ENCODE measurements at places on chromosomes 3 and 15.

- no peak for DNase-seq
Observed at GRCh38 chr3:12289524-12289923, 654 bp downstream of the PPARG start.

DNA sequence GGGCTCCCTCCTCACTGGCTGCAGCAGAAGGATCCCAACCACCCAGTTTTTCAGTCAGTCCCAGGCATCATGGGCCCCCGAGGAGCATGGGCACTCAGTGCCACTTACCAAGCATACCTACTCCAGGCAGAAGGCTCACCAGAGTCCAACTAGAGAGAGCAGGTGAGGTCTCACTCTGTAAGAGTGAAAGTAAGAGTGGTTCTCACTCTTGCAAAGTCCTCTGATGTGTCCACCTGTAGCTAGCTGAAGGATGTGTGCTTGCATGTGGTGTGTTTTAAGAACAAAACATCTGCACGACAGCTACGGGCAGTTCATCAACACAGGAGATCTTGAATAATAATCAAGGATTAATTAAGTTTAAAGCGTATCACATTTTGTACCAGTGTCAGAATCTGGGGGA, 49.7 kb downstream of the CCK start:
- no peak for DNase-seq

DNA sequence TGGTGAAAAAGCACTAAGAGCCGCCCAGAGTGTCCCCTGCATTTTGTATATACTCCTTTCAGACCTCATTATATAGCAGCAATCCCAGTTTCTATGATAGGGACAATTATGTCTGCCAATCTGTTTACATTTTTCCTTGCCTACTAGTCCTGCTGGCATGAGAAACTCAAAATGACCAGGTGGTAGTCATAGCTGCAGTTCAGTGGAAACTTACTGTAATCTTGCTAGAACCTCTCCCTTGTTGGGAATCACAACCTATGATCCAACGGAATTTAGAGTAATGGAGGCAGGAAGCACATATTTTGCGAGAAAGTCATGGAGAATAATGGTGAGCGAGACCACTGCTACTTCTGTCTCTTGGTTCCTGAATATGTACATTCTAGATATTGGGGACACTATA, 28.6 kb upstream of the MINAR1 start:
- DNase-seq: no peak

DNA sequence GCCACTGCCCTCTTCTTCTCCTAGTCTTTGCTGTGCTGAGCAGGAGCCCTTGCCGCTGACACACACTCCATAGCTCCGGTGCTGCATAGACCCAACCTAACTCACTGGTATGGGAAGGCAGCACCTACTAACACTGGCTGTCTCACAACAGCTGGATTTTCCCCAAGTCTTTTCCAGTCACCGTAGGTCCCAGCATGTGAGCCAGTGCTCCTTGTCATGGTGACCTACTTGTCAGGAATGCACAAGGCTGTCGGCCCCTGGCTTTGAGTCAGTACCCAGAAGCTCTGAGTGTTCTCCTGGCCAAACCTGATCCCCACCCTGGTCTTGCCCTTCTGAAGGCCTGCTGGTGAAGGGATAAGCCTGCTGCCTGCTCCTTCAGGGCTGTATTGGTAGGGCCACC, 25.7 kb downstream of the AMOTL2 start:
- DNase-seq: no peak

- no peak for DNase-seq
Observed at GRCh38 chr3:169072494-169072893, 591.0 kb downstream of the MECOM start.

DNA sequence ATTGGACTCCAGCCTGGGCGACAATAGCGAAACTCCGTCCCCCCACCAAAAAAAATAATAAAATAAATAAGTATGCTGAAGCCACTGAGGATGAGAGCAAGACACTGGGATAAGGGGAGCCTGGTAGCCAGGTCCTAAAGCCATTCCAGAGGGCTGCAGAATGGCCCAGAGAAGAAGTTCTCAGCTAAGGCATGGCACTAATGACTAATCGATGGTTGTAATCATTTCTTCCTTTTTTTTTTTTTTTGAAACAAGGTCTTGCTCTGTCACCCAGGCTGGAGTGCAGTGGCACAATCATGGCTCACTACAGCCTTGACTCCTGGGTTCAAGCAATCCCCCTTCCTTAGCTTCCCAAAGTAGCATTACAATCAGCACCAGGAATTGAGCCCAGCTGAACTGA, 25.6 kb upstream of the ZNF774 start:
- DNase-seq: no peak

DNA sequence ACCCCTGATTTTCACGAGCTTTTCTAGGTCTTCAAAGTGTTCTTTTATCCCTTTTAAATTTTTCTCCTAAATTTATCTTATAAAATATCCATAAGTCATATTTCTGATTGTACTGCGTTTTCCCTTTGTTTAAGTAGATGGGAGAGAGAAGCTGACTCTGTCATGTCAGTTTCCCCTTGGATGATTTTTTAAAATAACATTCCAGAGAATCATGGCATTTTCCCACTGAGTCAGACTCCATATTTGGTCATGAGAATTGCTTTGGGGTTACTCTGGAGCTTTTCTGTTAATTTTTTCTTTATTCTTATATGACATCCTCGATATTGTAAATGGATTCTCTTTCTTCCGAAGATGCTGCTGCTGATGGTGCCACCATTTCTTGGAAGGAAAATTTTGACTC, 28.6 kb upstream of the UMPS start:
- DNase-seq: no peak

DNA sequence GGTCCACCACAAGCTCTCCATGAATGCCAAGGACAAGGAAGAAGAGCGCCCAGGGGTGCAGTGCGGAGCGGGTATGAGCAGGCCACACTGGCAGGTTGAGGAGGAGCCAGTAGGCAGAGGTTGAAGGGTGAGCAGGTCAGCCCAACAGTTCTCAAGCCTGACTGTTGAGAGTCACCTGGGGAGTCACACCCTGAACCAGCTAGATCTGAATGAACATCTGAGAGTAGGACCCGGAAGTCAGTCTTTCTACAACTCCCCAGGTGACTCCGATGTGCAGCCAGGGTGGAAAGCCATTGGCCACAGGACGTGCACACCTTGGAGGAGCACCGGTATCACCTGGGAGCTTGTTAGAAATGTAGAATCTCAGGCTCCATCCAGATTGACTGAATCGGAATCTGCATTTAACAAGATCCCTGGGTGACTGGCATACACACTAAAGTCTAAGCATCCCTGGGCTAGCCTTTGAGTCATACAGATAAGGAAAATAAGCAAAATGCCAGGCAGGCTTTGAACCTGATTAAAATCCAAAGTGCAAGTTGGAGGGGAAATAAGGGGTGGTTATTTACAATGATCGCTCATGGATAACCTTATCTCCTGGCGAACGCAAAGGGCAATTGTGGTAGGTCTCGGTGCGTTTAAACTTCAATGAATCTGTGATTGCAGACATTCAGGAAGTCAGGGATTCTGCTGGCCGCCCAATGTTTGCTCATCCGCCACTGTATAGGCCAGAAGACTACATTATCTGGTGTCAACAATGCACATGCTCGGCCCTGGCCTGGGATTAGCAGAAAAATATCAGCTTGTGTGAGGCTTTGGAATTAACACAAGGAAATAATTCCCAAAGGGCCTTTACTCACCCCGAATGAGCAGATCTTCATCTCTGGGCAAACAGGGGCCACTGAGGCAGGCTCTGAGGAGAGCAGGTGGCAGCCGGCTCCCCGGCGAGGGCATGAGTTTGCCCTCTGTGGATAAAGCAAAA, 11.7 kb upstream of the LYZL4 start:
- DNase-seq: no peak

- no peak for DNase-seq
Observed at GRCh38 chr15:78841376-78841706, 30.1 kb upstream of the ADAMTS7 start.

DNA sequence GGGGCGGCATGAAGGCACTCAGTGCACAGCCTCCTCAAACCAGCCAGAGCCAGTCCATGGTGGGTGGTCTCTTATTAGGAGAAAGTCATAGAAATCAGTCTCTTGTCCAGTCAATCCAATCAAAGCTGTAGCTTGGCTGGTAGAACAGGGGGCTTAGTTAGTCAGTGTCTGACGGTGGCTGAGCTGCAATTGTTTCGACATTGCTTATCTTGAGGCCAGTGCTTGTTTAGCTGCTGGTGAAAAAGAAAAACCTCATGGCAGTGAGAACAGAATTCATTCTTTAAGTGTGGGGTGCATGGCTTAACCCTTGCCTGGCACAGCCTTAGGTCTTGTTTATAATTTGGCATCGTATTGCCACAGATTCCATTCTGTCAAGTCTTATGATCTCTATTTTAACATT, 53.9 kb downstream of the FGD5 start:
- no peak for DNase-seq

DNA sequence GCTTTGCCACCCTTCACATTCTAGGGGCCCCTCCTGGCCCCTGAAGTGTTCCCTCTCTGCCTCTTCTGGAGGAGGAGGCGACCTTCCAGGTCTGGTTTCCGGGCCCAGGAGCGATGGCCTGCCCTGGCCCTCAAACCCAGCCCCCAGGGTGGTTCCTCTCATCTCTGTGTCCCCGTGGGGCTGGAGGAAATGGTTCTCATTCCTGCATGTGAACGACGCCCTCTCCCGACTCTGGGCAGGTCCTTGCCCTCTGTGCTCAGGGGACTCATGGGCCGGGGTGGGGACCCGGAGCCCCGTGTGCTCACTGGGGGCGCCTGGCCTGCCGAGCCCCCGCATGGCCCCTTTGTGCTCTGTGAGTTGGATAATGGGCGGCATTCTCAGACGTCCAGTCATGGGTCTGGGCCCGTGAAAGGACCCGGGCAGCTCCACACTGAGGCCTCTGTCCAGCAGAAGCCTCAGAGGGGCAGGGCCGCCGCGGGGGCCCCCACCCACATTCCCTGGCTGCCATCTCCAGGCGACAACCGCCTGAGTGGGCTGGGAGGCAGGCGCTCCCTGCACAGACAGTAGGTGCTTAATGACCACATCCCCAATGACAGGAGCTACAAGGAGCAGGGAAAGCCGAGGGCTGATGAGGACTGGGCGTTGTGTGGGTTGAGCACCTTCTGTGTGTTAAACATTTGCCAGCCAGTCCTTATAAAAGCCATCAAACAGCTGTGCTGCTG, 5.5 kb upstream of the PLXND1 start:
- DNase-seq: no peak

DNA sequence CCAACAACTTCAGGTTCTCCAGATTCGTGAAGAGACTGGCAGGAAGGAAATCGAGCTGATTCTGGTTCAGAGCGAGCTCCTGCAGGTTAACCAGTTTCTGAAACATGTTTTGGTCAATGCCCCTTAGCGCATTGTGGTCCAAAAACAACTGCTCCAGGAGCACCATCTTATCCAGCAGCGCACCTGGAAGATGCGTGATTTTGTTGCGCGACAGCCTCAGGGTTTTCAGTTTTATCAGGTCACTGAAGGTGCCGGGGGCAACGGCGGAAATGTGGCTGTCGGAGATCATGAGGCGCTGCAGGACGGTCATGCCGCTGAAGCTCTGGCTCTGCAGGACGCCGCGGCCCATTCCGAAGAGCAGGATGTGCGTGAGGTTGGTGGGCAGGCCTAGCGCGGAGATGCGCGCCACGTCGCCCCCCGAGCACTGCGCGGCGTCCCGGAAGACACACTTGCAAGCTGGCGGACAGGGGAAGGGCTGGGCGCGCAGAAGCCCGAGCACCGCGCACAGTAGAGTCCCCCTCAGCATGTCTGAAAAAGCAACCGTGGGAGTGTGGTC, 1.2 kb downstream of the GP5 start:
- DNase-seq: no peak

- no peak for DNase-seq
Observed at GRCh38 chr3:33004205-33004604, 52.8 kb downstream of the CCR4 start.

DNA sequence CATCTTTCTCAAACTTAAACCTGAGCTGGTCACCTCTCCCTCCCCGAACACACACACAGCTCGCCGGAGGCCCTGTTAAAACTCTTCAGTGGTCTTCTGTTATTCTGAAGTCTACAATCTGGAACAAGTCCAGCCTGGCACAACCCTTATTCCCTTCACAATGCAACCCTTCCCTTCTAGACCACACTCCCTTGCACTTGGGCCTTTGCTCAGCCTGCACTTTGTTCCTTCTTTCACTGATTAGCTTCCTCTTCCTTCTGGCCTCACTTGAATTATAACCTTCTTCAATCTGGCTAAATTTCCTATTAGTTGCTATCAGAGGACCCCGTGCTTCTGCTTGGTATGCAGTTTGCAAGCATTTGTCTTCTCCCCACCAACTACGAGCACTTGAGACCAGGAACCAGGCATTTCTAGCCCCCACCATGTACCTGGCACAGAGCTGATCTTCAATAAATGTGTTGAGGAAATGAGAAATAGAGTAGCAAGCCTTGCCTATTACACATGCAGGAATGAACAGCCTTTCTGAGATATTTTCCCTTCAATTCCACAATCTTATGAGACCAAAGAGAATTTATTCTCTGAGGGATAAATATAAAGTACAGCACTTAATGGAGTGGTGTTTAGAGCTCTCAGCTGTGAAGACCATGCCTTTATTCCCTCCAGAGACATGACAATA, 663.1 kb upstream of the ADAMTS9 start:
- no peak for DNase-seq

DNA sequence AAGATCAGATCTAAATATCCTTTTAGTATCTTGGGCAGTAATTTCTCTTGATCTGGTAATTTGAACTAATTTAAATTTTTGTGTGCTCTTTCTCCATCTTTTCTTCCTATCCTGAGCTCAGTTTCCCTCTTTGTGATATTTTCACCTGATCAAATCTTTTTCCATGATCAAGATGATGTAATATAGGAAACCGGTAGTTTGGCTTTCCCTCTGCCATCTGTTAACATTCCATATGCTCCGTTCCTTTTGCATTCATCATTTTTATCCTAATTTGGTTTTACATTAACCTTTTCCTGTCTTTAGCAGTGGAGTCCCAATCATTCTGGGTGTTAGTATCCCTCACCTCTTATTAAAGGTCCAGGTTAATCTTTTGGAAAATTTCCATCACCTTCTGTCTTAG, 5.9 kb upstream of the ABHD6 start:
- DNase-seq: no peak

DNA sequence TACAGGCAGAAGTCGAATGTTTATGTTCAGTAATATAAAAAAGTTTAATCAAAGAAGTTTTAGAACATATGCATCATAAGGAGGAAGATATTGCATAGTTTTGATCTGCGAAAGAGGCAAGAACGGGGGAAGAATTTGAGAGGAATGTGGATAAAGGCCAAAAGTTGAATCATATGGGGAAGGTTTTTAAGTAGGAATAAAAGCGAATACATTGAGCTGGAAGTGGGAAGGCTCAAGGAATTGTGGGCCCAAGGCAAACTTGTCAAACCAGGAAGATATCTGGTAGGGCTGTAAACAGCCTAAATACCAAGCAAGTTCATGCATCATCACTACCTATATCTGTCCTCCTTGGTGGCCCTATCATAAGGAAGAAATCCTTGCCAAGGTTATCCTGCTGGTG, 186.9 kb downstream of the MAGI1 start:
- DNase-seq: no peak
